ENCODE measurements at places on chromosomes 7 and 10.

- DNase-seq, result no peak
Measured at GRCh38 chr7:95139922-95140321, 184.4 kb downstream of the PON1 start.

DNA sequence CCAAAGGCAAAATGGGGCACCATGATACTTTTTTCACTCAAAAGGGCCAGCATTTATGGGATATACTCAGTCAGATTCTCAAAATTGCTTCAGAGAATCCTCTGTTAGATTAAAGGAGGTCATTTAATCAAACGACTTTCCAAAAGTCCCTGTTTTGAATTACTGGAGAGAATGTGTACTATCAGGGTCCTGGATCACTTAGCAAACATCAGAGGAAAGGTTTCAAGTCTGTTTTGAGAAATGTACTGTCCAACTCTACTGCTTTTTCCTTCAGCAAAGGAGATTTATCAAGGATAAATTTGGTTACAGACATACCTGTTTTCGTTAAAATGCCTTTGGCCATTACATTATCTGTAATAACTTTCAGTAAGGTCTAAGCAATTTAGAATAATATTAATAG is 340.9 kb downstream of the GFRA1 start:
- no peak for DNase-seq

DNA sequence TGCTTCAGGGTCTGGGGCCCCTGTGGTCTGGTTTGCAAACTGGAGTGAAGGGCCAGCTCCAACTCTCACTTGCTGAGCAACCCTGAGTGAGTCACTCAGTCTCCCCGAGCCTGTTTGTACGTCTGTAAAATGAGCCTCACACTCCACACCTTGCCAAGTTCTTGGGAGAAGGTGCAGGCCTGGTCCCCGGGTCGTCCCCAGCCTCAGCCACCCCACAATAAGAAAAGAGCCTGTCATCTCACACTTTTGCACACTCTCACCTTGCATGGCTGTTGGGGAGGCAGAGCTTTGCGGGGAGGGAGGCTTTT is 5.2 kb downstream of the GRIFIN start:
- DNase-seq, result peak; percentile 33

- no peak for DNase-seq
Measured at GRCh38 chr10:65827359-65827758, 1098.5 kb upstream of the LRRTM3 start.

DNA sequence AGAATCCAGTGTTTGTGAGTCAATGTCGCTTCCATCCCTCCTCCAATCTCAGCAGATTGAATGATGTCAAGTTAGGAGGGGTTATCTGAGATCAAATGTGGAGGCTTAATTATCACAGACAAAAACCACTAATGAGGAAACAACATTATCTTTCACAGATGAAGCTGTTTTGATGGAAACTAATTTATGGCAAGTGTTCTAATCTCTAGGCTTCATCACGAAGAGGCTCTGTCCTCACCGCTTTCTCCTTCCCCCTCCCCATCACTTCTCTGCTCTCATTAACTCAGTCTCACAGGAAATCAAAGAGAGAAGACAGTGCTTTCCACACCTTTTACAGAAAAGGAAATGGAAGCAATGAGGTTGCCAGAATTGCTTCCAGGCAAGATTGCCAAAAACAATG is 283.7 kb downstream of the BMPER start:
- DNase-seq, result no peak

GRCh38 chr7:30703756-30704155 is 21.5 kb upstream of the CRHR2 start:
- no peak for DNase-seq

DNA sequence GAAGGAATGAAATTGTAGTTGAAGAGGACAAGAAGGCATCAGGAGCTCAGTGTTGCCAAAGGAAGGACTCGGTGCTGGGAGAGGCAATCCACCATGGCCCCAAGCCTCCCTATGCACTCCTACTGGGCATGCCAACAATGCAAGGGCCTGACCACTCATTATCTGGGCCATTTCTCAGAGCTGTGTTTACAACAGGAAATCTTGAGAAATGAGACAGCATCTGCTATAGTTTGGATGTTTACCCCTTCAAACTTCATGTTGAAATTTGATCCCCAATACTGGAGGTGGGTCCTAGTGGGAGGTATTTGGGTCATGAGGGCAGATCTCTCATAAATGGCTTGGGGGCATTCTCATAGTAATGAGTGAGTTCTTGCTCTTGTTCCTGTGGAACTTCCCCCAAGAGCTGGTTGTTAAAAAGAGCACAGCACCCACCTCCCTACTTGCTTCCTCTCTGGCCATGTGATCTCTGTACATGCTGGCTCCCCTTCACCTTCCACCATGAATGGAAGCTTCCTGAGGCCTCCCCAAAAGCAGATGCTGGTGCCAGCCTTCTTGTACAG is 50.8 kb upstream of the AOAH start:
- DNase-seq, result no peak

- no peak for DNase-seq
Measured at GRCh38 chr7:28835800-28836199, 122.3 kb downstream of the TRIL start.

DNA sequence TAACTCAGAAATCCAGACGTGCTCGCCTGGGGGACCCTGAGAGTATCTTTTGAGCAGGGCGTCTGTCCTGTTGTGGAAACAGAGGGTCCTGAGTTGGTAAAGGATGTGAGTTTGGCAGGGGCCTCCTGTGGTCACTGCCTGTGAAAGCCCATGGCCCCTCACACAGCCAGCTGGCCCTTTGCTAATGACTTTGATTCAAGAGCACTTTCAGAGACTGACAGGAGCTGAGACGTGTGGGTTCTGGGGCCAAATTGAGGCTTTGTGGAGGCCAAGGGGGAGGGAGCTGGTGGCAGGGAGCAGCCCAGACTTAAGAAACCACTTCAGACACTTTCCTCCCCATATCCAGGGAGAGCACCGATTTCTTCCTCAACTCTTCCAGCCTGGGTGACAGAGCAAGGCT is 459.4 kb upstream of the FOXK1 start:
- DNase-seq, result no peak

DNA sequence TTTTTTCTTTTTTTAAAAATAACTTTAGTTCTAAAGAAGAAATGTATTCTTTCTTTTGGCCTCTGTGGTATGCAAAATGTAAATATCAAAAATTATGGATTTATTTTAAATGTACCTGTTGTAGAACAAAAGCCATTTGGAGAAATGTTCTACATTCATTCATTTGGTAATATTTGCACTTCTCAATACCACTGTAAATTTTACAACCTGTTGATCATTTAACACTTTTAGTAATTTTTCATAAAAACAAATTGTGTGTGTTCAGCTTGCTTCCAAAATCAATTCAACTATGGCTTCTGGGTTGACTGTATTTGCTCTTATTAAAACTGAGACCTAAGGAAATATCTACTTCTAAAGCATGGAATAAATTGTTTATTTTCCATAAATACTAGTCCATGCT is 2.3 kb upstream of the IGF2BP3 start:
- DNase-seq, result no peak

- DNase-seq, result no peak
Measured at GRCh38 chr10:70324951-70325781, 41.4 kb upstream of the NPFFR1 start.

DNA sequence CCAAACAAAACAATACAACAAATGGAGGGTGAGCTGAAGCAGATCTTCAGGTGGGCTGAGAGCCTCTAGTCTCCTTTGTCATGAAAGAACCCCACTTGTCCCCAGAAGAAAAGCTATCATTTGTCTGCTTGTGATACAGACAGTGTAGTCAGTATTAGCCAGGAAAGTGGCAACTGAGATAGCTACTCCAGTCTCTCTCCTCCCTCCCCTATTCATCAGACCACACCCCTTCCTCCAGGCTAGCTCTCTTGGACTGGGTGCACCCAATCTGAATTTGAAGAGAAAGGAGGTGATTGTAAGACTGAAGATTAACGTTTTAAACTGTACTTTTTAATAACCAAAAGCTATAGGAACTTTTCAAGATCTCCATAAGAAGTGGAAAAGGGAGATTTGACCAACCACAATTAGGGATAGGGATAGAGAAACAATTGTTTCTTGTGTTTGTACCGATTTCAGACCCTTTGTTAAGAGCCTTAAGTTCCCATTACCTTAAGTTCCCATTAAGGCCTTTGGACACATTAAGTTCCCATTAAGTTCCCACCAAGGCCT is 14.1 kb downstream of the BMPR1A start:
- no peak for DNase-seq

- no peak for DNase-seq
Measured at GRCh38 chr7:140209866-140210609, 33.3 kb upstream of the KDM7A start.

DNA sequence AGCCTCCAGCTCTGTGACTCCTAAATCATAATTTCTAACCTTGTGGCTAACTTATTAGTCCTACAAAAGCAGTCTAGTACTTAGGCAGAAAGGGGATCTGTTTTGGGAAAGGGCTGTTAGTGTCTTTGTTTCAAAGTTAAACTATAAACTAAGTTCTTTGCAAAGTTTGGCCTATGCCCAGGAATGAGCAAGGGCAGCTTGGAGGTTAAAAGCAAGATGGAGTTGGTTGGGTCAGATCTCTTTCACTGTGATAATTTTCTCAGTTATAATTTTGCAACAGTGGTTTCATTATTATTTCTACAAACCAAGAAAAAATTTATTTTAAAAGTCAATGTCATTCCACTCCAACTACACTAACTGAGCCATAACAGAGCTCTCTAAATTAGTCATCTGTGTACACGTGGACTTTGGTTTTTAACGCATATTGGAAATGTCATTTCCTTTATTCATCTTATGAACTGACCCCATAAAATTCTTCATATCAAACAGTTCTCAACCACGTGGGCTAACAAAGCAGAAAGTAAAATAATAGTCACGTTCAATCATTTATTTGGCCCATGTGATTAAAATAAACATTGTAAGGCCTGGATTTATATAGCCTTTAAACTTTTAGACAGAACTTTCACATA is 143.2 kb upstream of the C7orf33 start:
- no peak for DNase-seq

GRCh38 chr7:88401009-88401623 is 94.4 kb upstream of the STEAP4 start:
- no peak for DNase-seq

GRCh38 chr10:128431083-128431482 is 304.9 kb upstream of the MKI67 start:
- DNase-seq, result no peak

GRCh38 chr7:132414857-132415256 is 161.4 kb downstream of the PLXNA4 start:
- no peak for DNase-seq

DNA sequence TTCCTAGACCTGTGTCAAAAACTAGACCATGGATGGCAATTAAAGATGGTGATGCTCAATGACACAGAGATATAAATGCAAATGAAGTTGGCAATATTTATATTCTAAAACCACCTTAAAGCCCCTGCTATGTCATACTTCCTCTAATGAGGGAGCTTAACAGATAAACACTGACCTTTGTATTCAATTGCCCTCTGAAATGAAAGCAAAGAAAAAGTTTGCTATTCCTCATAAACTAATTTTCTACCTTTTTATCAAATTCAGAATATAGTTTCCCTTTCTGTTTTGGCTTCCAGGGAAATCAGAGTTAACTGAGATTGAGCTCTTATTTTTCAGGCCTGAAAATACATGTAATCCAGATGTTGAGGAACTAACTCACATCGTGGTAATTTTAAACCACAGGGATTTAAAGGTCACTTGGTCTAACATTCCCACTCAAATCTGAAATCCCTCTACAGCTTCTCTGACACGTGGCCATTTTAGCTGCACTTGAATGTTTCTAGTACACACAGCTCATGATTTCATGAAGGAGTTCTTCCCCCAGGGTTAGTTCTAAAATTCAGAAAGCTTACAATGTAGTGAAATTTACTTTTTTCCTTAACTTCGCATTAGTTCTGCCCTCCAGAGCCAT is 37.9 kb upstream of the ABCB5 start:
- no peak for DNase-seq

DNA sequence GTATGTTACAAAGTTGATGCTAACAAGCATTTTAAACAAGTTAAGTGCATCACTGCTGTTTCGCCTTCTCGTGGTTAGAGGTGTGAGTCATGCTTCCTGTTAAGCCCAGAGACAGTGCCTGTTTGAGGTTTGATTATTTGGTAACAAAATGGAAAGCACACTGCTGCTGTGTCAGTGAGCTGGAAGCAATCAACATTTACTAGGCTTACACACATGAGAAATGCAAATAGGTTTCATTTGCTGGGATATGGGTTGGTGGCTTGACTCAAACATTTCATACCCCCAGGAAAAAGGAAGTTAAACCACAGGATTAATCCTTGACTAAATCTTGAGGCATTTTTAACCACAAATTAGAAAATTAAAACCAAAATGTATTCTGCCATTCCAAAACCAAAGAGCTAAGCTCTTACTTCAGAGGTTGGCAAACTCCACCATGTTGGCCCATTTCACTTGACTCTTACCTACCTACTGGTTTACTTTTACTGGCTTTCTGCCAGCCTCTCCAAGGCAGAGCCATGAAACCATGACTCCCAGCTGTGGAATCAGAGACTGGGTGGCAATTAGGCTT is 139.2 kb downstream of the ETV1 start:
- no peak for DNase-seq

DNA sequence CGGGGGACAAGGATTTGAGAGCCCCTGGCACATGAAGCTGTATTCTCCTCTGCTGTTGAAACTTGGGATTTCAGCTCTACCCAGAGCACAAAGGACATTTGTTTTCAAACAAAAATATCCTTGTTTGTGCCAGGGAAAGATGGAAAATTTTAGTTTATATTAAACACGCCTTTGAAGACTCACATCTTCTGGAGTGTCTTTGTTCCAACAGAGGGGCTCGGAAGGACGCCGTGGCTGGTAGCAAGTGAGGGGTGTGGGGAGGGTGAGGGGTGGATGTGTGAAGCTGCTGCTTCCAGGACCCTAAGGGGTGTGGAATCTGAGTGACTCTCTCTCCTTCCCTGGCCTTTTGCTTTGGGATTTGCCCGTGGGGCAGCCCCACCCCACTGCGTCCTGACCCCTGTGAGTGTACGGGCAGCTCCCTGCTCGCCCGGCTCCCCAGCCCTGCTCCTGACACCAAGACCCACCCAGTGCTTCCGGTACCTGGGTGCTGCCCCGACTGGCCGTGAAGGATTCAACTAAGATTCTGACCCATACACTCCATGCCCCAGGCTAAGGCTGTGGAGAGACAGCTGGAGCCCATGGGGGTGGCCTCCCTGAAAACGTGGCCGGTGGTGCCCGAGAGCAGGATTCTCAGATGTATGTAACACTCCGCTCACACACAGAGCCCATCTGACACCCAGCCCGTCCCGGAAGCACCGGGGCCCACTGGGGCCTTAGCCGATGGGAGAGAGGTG is 59.6 kb downstream of the ZRANB1 start:
- no peak for DNase-seq

DNA sequence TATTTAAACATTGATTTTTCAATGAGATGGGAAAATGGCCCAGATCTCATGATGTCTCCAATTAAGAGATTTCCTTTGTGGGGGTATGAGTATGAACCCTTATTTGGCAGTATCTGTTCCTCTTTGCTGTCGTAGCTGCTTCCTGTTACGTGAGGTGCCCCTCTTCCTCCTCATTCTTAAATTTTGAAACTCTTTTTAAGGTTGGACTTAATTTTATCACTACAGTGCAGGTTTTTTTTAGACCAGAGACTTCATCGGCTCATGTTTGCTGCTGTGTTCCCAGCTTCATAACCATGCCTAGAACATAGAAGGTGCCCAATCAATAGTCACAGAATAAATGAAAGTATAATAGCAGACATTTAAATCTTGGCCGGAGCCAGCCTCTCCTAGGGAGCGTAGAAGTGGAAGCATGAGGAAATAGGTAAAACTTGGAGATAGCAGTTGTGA is 2.4 kb downstream of the MIOS start:
- no peak for DNase-seq
